ENCODE measurements at places on chromosomes 12 and 14.

- DNase-seq: no peak
Measured at GRCh38 chr12:7612851-7613250, 52.9 kb downstream of the APOBEC1 start.

DNA sequence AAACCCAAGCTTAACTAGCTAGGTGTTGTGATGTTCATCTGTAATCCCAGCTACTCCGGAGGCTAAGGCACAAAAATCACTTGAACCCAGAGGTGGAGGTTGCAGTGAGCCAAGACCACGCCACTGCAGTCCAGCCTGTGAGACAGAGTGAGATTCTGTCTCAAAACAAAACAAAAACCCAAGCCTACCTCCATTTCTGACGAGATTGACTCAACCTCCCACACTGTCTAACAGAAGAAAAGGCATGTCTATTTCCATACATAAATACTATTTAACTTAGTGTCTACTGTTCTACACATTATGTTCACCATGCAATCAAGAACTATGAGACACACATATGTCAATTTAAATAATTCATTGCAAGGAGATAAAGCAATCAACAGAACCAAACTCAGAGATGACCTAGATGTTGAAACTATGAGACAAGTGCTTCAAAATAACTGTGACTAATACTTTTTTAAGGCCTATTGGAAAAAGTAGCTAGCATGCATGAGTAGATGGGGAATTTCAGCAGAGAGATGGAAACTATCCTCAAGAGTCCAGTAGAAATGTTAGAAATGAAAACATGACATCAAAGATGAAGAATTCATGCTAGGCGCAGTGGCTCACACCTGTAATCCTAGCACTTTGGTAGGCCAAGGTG, 75.9 kb upstream of the DHRS4 start:
- DNase-seq: no peak

- DNase-seq: no peak
Measured at GRCh38 chr12:10511756-10512355, 6.2 kb downstream of the EIF2S3B start.

GRCh38 chr12:67025543-67026114, 243.5 kb upstream of the CAND1 start:
- DNase-seq: peak; percentile 34

DNA sequence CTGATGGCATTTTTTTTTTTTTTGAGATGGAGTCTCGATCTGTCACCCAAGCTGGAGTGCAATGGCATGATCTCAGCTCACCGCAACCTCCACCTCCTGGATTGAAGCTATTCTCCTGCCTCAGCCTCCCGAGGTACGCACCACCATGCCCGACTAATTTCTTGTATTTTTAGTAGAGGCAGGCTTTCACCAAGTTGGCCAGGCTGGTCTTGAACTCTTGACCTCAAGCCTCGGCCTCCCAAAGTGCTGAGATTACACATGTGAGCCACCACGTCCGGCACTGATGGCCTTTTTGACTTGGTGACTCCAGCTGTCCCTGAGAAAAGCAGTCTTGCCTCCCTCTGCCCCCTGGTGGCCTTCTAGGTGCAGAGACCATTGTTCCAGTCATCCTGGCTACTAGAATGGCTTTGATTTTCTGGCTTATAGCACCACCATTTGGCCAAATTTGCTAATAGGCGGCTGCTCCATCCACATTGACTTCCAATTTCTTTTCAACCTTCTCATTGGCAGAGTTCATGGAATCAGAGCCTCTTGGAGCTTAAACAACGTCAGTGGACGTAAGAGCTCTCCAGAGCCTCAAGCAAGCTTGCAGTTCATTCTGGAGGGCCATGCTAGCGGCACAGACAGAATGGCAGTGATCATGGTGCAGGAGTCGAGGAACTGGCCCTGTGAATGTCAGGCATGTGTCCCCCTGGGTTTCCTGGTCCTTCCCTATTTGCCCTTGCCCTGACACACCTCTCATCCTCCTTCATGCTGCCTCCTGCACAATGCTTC, 25.4 kb upstream of the EIF4B start:
- peak; percentile 64 for DNase-seq

GRCh38 chr12:131091976-131092691, 138.4 kb downstream of the ADGRD1 start:
- DNase-seq: no peak

- no peak for DNase-seq
Measured at GRCh38 chr12:64991121-64991611, 129.9 kb downstream of the WIF1 start.

GRCh38 chr14:59363531-59364226, 101.5 kb downstream of the GPR135 start:
- no peak for DNase-seq

GRCh38 chr12:50077099-50077498, 8.0 kb upstream of the SMARCD1 start:
- no peak for DNase-seq

GRCh38 chr12:55681142-55682077, 26.3 kb downstream of the ITGA7 start:
- no peak for DNase-seq

DNA sequence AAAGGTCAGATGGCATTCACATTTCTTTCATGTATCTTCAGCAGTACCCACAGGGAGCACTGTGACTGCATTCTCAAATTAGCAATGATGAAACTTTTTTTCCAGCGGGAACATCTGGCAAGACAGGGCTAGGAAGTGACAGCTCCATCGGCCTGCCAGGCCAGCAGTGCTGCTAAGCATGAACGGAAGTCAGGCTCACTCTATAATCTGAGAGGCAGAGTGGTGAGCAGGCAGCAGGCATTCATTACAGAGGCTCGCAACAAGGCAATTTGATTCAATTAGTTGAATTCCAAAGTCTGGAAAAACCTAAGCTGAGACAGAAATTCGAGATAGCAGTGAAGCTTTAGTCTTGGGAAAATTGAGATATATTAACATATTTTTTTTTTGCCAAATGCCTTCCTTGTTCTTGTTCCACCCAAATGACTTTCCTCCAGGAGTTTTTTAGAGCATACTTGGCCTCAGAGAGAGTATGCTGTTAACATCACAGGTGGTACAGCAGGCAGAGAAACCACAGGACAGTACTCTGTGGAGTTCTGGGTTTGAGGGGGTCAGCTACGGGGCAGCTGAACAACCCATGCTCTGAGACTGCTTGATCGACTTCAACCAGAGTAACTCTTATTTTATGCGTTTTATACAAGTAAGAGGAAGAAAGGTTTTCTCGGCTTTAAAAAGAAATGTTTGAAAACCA, 414.9 kb downstream of the APAF1 start:
- no peak for DNase-seq

GRCh38 chr14:20857630-20858261, 33.4 kb upstream of the RNASE3 start:
- DNase-seq: peak; percentile 61

DNA sequence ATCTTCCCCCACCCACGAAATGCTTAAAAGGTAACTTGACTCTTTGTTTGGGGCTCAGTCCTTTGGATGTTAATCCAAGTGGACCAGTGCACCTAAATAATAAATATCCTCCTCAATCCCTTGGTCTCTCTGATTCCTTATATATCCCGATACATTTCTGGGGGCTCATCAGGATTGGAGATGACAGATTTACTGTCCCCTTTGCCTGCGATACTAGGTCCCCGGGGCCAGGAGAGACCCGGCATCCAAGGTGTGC, 26.3 kb downstream of the KLRK1 start:
- DNase-seq: no peak

- no peak for DNase-seq
Measured at GRCh38 chr12:14948672-14949071, 10.3 kb upstream of the ERP27 start.

- no peak for DNase-seq
Measured at GRCh38 chr14:54606178-54606577, 39.2 kb downstream of the SAMD4A start.

GRCh38 chr14:77140359-77141213, 1.0 kb downstream of the ZDHHC22 start:
- DNase-seq: no peak

GRCh38 chr12:32881107-32881506, 15.5 kb downstream of the PKP2 start:
- no peak for DNase-seq

GRCh38 chr14:100674897-100675619, 51.6 kb upstream of the DLK1 start:
- DNase-seq: no peak

- no peak for DNase-seq
Measured at GRCh38 chr14:22097072-22097471, 423.5 kb upstream of the OR4E1 start.

GRCh38 chr14:77649326-77649725, 32.9 kb upstream of the SPTLC2 start:
- DNase-seq: no peak

DNA sequence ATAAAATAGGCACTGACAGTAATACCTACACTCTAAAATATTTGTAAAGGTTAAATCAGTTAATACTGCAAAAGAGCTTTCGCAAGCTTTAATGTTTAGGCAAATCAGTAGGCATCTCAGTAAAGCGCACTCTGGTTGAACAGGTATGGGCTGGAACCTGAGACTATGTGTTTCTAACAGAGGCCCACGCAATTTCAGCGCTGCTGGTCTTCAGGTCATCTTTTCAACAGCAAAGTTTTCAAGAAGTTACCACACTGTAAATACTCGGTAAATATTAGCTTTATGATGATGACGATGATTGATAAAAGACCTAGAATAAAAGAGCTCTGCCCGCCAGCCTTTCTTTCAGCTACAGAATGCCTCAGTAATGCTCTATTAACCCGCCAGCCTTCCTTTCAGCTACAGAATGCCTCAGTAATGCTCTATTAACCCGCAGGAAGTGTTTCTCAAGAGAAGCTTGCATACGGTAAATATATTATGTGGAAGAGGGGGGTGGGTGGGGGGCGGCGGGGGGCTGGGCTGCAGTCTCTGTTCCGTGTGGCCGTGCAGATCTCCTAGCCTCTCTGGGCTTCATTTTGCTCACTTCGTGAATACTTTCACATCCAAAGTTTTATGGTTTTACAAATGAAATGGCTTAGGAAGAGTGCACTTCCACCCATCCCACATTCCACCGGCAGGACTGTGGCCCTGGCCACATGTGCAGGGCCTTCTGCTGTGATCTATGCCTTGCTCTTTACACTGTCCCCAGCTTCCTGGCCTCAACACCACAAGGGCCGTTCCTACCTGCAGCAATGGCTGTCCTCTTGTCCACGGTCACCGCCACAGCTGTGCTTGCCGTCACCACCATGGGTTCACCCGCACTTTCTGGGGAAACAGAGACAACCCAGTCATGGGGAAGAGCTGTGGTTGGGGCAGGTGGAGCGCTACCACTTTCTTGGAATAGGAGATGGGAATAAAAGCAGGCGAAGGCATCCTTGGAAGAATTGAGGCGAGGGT, 19.9 kb downstream of the LRTM2 start:
- DNase-seq: no peak

DNA sequence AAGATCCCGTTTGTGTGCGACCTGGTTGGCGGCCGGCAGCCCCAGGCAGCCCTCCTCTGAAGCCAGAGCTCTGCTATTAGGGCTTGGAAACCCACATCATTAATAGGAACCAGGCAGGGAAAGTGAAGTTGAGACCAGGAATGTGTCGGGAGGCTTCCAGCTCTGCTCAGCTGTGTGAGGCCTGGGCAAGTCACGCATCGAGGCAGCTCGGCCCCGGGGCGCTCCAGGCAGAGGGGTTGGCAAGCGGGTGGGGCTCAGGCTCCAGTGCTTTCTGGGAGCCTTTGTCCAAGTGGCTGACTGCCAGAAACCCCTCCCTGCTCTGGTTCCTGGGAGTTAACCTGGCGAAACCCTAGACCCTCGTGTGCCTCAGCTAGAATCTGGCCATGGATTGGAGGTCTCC, 1151.7 kb downstream of the VRK1 start:
- no peak for DNase-seq

DNA sequence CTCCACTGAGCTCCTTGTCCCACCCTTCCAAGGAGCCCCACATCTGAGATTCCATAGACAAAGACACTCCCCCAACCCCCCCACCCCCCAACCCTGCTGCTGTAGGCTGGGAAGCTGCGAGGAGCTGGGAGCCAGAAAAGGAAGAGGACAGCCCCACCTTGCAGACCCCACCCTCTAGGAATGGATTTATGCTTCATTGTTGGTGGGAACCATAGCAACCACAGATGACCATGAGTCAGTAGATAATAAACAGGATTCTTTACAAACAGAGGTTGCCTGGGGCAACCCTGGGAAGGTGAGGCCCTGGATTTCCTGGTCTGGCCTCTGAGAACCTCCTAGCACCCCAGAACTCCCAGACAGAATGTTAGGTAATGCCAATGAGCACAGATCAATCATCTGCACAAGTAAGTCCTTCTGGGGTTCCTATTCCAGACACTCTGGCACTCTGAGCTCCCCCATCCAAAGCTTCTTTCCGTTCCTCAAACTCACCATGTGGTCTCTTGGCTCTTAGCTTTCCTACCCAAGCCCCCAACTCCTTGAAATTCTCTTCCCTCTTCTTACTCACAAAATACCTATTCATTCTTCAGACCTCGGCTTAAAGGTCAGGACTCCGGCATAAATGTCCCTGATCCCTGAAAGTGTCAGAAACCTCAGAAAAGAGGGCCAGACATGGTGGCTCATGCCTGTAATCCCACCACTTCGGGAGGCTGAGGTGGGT, 15.2 kb upstream of the PLEKHG6 start:
- no peak for DNase-seq

GRCh38 chr14:106107703-106108102, 581.3 kb downstream of the TMEM121 start:
- no peak for DNase-seq

GRCh38 chr12:114448618-114448933, 42.6 kb upstream of the TBX5 start:
- no peak for DNase-seq

DNA sequence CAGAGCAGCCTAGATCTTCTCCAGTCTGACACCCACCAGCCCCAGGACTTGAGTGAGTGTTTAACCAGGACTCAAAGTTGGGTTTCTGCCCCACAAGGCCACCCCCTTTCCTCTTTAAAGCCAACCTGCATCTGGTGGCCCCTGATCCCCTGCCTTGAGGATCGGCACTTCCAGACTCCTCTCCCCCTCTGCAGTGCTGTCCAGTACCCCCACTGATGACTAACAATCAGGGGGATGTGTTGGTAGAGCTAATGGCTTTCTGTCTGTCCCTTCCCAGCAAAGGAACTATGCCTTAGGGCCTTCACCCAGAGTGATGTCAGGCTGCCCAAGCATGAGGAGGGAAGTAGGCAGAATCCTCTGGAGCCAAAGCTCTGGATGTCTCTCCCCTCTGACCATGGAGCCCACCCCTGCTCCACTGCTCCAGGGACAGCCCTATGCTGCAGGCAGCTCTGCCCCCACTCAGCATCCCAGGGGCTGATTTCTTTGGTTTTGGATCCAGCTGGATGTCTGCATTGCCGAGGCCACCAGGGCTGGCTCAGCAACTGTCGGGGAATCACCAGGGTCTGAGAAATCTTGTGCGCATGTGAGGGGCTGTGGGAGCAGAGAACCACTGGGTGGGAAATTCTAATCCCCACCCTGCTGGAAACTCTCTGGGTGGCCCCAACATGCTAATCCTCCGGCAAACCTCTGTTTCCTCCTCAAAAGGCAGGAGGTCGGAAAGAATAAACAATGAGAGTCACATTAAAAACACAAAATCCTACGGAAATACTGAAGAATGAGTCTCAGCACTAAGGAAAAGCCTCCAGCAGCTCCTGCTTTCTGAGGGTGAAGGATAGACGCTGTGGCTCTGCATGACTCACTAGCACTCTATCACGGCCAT, 42.9 kb downstream of the DAD1 start:
- DNase-seq: no peak
